ENCODE measurements at places on chromosomes 4 and X.
A peak's percentile ranks its signal among the peaks of the same experiment; 100 is the strongest.

DNA sequence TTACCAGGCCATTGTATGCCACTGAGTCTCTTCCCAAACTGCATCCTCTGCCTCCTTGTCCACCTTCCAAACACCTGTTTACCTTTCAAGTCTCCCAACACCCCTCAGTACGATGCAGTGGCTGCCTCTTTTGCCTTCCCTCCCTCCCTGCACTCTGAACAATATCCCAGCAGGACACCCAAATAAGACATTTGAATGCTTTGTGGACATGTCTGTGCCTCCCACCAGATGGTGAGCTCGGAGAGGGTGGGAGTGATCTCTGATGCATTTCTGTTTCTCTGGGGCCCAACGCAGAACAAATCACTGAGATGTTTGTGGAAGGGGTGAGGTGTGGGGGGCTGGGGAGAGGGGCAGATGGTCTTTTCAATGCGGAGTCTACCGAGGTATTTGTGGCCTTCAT is 33.4 kb downstream of the PJA1 start:
- DNase-seq: no peak

DNA sequence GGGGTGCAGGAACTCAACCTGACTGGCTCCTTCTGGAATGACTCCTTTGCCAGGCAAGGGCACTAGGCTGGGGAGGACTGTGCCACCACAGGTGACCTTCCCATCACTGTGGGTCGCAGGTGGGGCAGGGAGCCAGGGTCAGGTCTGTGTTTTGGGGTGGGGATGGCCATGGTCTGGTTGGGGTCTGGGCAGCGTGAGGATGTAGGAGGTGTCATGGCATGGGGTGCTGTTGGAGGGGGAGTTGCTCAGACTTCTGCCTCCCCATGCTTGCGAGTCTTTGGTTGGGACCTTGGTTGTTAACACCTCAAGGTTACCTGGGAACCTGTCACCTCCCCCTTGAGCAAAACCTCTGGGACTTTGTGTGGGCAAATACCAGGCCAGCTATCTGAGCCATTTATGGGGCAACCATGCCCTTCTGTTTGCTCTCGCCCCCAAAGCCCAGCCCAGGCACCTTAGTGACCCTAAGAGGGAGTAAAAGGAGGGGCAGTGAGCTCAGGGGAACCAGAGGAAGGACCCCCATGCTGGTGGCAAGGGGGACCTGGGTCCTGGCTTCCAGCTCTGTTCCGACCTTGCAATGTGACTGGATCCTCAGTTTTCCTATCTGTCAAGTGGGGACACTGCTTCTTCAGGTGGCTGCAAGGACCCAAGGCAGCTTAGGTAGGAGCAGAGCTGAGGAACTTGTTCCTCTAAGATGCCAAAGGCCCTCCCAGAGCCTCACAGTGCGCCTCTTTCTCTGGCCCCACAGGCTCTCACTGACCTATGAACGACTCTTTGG is 2.4 kb upstream of the GDI1 start:
- no peak for DNase-seq

DNA sequence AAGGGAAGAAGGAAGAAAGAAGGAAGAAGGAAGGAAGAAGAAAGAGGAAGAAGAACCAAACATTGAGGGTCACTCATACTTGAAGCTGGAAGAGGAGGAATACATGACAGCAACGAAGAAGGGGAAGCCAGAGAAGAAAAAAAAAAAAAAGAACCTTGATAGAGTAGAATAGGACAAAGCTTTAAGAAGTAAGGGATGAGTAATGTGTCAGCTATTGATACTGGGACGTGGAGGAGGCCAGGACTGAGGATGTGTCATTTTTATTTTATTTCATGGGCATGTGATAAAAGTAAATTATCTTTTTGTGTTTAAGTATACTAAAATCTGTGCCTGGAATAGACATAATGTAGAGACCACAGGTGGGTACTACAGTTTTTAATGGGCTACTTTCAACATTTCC is 6.4 kb downstream of the EDA2R start:
- no peak for DNase-seq

DNA sequence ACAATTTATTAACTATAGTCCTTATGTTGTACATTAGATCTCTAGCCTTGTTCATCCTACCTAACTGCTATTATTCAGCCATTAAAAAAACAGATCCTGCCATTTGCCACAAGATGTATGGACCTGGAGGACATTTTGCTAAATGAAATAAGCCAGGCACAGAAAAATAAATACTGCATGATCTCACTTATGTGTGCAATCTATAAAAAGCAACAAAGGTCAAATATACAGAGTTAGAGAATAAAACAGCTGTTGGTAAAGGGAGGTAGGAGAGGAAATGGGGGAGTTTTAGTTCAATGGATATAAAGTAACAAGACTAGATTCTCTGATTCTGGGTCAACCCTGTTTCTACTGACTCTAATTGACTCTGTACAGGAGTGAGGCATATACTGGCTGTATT is 103.3 kb upstream of the FAM9C start:
- DNase-seq: no peak

DNA sequence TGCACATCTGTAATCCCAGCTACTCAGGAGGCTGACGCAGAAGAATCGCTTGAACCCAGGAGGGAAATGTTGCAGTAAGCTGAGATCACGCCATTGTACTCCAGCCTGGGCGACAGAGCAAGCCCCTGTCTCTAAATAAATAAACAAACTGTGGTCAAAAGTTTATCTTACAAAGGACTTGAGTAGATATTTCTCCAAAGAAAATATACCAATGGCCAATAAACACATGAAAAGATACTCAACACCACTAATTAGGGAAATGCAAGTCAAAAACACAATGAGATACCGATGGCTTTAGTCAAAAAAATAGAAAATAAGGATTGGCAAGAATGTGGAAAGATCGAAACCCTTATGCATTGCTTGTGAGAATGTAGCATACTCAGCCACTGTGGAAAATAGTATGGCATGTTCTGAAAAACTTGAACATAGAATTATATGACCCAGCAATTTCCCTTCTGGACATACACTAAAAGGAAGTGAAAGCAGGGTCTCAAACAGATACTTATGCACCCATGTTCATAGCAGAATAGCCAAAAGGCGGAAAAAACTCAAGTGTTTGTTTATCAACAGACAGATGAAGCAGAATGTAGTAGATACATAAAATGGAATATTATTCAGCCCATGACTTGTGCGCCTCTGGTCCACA is 2.0 kb upstream of the CFAP97 start:
- DNase-seq: no peak

GRCh38 chrX:119688911-119689321 is 4.1 kb downstream of the SEPTIN6 start:
- DNase-seq: peak; percentile 44

- DNase-seq: no peak
Measured at GRCh38 chr4:105343146-105343931, 130.5 kb downstream of the PPA2 start.

DNA sequence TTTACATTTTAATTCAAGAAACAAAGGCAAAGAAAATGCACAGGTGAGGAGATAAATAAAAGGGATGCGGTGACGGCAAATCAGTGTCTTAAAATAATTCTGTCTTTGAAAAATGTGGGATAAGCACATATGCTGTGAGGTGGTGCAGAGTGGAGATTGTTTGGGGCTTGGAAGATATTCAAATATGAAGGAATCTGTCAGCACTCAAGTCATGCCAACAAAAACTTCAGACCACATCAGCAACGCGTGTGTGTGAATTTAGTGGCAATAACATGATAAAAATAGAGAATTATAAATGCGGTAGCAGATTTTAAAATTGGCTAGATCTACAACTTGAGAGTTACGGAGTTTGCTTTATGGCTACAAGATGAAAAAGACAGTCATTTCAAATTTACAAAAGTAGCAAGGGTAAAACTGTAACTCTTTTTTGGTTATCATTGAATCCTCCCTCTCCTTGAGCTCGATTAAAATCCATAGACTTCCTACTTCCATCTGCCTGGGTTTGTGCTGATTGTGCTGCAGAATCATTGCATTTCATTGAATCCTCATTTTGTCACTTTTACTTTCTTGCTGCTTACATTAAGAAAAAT is 71.5 kb upstream of the VCX2 start:
- no peak for DNase-seq

- no peak for DNase-seq
Measured at GRCh38 chr4:56791316-56791715, 30.2 kb downstream of the SPINK2 start.

DNA sequence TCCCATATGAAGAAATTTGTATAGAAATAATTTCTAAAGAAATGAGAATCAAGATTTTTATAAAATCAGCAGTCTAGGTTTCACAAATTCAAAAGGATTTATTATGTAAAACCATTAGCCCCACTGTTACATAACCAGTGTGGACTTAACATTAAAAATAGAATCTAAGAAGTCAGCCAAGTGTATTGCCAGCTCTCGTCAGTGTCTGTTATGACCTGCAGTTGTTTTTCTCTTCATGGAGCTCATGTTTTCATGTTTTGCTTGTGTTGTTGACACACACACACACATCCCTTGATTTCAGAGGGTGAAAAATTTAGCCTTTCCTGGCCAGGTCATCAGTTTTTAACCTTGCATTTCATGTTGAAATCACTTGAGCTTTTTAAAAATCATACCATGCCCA is 39.5 kb downstream of the USP38 start:
- no peak for DNase-seq

GRCh38 chr4:27100713-27101112 is 240.1 kb downstream of the STIM2 start:
- DNase-seq: no peak

- DNase-seq: no peak
Measured at GRCh38 chr4:152094970-152095700, 334.3 kb upstream of the GATB start.

GRCh38 chr4:24995346-24995919 is 35.3 kb downstream of the LGI2 start:
- no peak for DNase-seq

GRCh38 chr4:75867130-75867529 is 35.1 kb downstream of the PPEF2 start:
- no peak for DNase-seq

GRCh38 chr4:47721892-47722575 is 115.8 kb downstream of the CORIN start:
- DNase-seq: no peak

GRCh38 chr4:3017504-3017903 is 54.1 kb downstream of the GRK4 start:
- DNase-seq: no peak

Data from activated naive CD4-positive, alpha-beta T cell treated with Interleukin-2 at 50 U/mL for 16 hours (primary cell).